CD4-positive, alpha-beta T cell treated with Interleukin-4 for 4 hours (primary cell): ENCODE measurements at places on chromosomes 7 and 10.

DNA sequence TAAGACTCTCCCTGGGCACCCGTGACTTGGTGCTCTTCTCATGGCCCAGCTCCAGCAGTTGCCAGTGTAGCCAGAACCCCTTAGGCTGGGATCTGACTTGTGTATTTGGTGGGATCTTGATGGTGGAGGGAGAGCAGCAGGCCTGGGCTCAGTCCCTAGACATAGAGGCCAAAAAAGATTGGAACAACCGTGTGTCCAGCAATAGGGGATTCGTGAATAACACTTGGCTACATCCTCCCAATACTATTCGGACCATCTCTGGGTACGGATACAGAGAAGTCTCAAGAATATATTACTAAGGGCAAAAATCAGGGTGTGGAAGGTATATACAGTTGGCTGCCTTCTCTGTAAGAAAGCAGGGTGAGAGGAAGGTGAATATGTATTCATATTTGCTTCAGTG, 17.2 kb downstream of the RBM20 start:
- DNase-seq, result no peak

DNA sequence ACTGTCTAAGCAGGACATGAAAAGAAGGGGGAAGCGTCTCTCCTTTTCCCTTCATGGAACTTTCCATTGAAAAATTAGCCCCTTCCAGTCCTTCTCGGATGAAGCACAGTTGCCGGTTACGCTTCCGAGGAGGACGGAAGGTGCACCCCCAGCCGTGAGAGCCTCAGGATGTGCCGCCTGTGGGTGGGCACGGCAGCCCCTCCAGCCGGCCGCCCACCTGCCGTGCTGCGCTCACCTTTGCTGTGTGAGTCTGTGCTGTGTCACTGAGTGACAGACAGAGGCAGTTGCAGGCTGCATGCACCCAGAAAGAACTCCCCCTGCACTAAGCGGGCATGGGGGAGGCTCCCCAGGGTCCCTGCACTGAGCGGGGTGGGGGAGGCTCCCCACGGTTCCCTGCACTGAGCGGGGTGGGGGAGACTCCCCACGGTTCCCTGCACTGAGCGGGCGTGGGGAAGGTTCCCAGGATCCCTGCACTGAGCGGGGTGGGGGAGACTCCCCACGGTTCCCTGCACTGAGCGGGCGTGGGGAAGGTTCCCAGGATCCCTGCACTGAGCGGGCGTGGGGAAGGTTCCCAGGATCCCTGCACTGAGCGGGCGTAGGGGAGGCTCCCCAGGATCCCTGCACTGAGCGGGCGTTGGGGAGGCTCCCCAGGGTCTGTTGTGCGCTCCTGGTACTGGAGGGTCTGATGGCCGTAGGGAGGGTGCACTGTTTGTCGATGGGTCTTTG, 74.2 kb downstream of the DNAJB6 start:
- DNase-seq, result no peak

DNA sequence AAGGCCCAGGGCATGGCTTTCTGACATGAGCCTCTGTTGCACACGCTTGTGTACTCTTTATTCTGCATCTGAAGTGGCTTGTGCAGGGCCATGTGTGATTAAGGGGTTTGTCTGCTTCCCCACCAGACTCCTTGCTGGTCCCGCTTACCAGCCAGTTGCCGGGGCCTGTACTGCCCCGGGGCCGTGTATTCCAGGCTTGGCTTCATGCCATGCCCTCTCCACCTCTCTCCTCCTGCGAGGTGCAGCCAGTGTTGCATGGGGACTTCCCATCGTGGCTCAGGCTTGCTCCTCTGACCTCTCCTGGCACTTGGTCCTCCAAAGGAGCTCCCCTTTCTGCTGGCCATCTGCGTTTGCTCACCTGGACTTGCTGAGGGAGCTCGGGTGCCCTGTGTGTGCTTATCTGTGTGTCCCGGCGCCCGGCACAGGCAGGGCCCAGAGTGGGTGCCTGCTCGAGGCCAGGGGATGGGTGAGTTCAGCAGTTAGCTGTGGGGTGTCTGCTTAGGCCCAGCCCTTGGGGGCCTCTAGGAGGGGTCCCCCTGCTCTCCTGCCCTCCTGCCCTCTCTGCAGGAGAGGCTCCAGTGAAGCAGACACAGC, 11.0 kb upstream of the C10orf143 start:
- no peak for DNase-seq

- no peak for DNase-seq
Observed at GRCh38 chr7:116810267-116811116, 51.9 kb upstream of the CAPZA2 start.

DNA sequence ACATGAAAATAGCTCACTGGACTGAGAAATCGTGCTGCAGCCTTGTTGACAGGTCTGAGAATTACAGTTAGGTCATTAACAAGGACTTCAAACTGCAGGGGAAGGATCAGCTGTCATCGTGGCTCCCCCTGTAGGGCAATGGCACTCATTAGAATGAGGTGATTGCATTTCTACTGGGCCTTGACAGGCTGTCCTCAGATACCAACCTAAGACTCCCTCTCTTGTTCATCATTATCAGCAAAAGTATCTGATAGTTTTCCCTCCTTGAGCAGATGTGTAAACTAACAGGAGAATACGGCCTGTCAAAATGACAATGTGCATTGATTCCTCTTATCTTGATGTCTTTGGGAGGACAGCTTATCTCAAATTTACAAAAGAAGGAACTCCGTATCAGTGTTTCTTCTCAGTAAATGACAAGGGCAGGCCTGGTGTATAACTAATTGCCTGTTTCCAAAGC, 648.5 kb upstream of the LRRN3 start:
- DNase-seq, result no peak

DNA sequence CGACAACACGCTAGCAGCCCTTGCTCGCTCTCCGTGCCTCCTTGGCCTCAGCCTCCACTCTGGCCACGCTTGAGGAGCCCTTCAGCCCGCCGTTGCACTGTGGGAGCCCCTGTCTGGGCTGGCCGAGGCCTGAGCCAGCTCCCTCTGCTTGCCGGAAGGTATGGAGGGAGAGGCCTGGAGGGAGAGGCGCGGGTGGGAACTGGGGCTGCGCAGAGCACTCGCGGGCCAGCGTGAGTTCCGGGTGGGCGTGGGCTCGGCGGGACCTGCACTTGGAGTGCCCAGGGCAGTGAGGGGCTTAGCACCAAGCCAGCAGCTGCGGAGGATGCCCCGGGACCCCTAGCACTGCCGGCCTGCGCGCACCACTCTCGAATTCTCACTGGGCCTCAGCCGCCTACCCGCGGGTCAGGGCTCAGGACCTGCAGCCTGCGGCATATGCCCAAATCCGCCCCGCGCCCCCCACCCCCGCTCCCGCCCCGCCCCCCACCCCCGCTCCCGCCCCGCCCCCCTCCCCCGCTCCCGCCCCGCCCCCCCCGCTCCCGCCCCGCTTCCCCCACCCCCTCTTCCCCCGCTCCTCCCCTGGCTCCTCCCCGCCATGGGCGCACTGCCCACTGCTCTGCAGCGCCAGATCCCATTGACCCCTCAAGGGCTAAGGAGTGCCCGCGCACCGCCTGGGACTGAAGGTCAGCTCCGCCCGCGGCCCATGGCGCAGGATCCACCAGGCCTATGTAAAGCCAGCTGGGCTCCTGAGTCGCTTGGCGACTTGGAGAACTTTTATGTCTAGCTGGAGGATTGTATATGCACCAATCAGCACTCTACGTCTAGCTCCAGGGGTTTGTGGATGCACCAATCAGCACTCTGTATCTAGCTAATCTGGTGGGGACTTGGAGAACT, 15.9 kb upstream of the ACBD5 start:
- DNase-seq, result no peak

DNA sequence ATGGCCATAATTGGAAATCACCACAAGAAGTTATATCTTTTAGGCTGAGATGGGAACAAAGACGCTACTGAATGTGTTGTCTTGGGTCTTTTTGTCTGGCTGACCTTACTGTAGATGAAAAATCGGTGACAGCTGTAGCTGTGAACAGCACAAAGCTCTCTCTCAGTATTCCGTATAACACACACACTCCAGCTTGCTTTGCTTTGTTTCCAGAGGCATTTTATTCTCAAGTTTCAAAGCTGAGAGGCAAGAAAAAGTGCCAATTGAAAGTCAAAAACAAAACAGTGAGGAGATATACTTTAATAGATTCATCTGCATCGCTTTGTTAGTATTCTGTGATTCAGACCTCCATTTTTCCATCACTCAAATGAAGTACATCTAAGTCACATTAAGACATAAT, 39.6 kb upstream of the CABCOCO1 start:
- no peak for DNase-seq

- no peak for DNase-seq
Observed at GRCh38 chr10:48336978-48337599, 30.6 kb downstream of the MAPK8 start.
